ENCODE measurements at places on chromosomes 12 and 14. TPM values are rescaled to one million over a fixed set of nuclear protein-coding genes. Genes with fewer than 3 reads are reported as not detected.

RFX4 gene
- 0.13 TPM for total RNA-seq

GALNT6 gene
- total RNA-seq, result 8.3 TPM

PTPRO gene
- 5.2 TPM for total RNA-seq

- DNase-seq, result no peak
Observed at GRCh38 chr14:35366056-35366451, 38.5 kb downstream of the NFKBIA start.

DNA sequence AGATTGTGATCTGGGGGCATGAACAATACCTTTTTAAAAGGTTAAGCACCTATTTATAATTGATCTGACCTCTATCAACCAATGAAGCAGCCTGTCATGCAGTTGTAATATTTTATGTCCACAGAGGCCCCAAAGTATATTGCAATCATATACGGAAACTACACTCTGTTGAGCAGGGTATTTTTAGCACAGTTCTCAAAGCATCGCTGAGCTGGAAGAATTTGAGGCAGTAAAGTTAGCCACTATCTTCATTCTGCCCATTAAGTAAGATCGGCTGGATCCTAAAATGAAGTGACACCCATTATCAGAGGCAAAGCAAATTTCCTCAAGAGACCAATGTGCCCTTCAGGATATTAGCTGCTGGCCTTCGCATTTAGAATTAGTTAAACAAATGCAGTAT lies 47.7 kb upstream of the GRIP1 start:
- no peak for DNase-seq

DNA sequence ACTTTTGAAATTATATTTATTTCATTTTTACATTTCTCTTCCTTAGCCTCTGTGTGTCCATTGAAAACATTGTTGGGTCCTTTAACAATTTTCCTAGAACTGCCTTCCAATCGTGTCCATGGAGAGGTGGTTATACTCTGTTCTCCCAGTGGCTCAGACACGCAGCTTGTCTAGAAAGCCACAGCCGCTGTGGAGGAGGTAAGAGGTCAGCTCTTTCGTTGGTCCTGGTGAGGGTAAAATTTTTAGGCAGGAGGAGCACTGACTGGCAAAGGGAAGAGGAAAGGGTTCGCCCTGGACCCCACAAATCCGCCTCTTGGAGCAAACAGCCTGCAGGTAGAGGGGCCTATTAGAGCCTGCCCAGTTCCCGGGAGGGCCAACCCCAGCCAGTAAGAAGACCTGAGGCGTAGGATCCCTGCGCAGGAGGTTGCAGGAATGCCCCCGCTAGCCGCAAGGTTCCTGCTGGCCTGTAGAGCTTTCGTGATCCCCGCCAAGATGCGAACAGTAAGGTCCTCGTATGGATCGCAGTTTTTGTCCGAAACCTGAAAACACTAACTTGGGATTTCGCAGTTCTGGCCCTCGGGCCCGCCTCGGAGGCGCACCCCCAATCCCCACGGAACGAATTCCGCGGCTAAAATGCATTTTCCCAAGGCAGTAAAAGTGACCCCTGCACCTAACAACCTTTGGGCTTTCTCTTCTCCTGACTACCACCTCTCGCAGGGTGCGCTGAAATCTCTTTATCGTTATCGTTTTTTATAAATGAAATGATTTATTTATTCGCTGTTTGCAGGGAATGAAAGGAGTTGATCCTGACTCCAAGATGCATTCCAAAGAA lies 7.5 kb upstream of the PAX9 start:
- DNase-seq, result no peak

NOXRED1 gene
- 0.29 TPM for total RNA-seq

- no peak for DNase-seq
Observed at GRCh38 chr12:72570601-72571000, 298.4 kb downstream of the TRHDE start.

DNA sequence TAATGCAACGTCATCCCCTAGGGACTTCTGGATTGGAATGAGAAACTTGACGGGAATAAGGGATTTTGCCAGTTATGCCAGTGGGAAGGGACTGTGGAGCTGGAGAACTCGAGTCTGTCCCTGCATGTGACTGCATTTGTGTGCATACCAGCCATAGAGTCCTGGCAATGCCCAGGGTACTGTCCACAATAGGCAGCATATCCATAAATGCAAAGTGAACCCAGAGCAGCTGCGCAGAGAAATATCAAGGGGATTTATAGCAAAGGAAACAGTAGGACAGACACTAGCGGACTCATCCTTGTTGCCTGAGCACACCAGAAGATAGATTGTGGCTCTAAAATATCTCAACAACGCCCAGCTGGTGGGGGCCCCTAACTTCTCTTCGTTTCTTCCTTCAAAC lies 247.1 kb upstream of the SRRM4 start:
- DNase-seq, result no peak

CFAP251 gene
- total RNA-seq, result 2.1 TPM

WIF1 gene
- 1.8 TPM for total RNA-seq

DNA sequence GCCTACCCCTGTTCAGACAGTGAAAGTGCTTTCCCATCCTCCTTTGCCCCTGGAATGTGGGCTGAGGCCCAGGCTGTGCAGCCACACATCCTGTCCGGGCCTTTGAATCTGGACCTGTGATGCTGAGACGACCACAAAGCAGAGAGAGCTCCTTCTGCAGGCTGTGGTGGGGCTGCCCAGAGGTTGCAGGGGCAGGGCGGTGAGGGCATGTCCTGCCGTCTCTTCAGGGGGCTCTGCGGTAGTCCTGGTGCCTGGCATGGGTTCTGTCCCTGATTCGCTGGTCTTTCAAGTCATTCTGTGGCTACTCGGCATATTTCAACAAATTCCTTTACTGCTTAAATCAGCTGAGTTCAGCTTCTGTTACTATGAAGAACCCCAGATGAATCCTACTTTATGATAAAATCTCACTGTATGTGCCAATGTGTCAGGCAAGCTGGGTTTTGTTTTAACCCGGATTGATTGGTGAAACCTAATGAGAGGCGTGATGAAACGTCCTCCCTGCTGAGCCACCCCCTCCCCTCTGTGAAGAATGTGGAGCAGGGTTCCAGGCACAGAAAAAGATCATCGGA lies 63.4 kb upstream of the DICER1 start:
- peak; percentile 35 for DNase-seq

DNA sequence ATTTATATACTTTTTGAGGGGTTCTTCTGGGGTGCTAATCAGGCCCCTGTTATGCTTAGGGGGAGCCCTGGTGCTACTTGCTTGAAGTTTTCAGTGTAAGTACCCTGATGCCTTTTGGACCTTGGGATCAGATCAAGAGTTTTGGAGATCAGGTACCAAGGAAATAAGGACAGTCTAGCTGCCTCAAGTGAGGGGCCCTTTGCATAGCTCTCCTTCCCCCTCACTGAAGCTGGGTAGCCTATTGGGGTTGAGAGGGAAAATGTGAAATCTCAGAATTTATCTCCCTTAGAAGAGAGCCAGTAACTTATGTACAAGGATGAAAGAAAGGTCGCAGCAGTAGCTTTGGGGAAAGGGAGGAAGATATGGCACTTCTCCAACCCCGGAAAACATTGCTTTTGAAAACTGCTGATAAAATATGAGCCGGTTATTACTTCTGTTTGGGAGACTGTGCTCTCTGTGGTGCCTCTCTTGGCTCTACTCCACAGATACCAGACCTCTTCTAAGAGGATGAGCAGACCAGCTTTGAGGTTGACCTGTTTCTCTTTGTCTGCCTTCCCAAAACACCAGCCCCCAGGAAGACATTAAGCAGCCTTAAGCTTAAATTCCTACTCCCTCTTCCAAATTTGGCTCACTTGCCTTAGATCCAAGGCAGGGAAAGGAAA lies 8.8 kb upstream of the AMHR2 start:
- DNase-seq, result peak; percentile 1

SIX4 gene
- total RNA-seq, result 1.9 TPM

DNA sequence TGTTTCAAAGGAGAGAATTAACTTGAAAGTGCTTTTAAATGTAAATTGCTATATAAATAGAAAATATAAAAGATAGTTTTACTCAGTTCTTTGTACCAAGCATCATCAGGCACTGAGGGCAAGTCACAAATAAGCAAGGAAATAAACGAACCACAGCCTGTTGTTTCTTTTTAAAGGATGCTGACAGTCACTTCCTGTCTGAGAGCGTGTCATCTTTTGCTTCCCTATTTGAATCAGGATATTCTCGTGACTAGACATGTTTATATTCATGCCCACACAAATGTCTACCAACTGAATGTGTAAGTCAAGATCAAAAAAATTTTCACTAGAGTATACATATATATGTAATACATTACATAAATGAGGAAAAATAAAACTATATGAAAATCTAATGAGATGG lies 31.4 kb upstream of the SLC2A13 start:
- no peak for DNase-seq

DPPA3 gene
- total RNA-seq, result not detected

ARHGAP9 gene
- 26.5 TPM for total RNA-seq
